D721Med (cell line): ENCODE measurements at places on chromosomes 4 and X.

- no peak for DNase-seq
Observed at GRCh38 chr4:35541888-35542213, 702.5 kb downstream of the ARAP2 start.

- DNase-seq, result no peak
Observed at GRCh38 chr4:79232540-79232939, 93.3 kb downstream of the NAA11 start.

- DNase-seq, result no peak
Observed at GRCh38 chrX:110146521-110146920, 143.6 kb downstream of the TMEM164 start.

DNA sequence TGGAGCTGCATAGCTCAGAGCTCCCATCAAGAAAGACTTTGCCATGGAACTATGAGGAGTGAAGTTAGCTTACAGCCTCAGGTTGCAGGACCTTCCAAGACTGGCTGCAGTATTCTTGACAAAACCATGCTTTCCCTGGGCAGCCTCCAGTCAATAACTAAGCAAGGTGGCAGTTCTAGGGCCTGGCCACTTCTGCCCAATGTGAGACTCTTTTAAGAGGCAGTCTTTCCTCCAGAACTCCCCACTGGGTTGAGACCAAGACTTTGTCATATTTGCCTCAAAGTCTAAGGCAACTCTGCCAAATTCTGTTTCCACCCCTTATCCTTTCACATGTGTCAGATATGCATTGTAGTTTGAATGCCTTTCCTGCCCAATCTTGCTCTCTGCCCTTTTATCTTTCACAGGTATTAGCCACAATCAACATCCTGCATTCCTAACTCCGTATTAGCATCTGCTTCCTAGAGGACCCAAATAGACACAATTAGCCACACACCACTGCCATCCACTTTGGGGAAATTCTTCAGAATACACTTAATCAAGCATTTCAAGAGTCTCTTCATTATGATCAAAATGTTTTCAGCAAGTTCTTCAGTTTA, 17.7 kb upstream of the SLC25A43 start:
- no peak for DNase-seq

DNA sequence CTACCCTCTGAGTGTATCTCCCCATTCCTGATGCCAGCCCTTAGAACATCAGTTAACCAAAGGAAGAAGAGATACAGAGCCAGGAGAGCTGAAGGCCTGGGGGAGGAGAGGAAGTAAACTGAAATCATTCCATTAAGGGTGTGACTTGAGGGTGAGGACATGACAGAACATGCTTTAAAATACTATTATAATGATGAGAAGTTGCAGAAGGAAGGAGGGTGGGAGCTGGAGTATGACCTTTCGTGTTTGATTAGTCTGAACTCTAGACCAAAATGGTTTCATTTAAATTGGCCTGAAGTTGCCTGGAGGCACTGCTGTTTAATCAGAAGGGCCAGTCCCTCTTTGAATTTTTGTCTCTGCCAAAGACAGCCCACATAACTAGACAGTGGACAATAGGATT, 11.4 kb downstream of the INTS6L start:
- DNase-seq, result no peak

GRCh38 chr4:63505714-63506460, 903.4 kb downstream of the TECRL start:
- DNase-seq, result no peak

- DNase-seq, result no peak
Observed at GRCh38 chr4:99815597-99816011, 1.0 kb upstream of the DAPP1 start.

GRCh38 chr4:1031956-1032795, 20.8 kb downstream of the FGFRL1 start:
- no peak for DNase-seq

DNA sequence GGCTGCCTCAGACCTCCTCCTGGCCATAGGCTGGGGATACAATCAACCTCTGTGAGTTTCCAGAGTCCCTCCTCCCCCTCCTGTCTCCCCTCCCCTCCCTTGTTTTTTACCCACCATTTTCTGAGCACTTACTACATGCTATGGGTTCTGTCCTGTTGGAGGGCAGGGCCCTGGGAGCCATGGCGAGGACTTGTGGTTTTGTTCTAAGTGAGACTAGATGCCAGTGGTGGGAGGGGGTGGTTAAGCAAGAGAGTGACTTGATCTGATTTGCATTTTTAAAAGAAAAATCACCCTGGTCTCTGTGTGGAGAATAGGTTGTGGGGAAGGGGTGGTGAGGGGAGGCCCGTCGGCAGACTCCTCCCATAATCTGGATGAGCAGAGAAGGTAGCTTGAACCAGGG, 39.5 kb downstream of the EFNB1 start:
- no peak for DNase-seq
